ENCODE measurements at places on chromosomes 12 and 14.

GRCh38 chr14:94049625-94050023 is 23.5 kb downstream of the OTUB2 start:
- no peak for DNase-seq

DNA sequence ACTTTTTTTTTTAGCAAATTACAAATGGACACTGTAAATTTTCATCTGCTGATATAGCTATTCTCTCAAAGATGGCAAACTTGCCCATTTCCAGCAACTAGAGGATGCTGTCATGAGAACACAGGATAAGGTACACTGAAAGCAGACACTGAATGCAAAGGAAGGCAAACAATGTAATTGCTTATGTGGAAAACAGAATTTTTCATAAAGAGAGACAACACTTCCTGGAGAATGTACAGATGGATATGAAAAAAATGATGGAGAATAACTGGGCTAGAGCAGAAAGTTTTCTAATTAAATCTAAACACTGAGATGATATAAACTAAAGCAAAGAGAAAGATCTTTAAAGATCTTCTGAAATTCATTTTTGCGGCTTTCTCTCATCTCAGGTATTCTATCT is 581 bp downstream of the CD69 start:
- no peak for DNase-seq

- DNase-seq, result no peak
Observed at GRCh38 chr12:24902511-24903328, 46.2 kb downstream of the BCAT1 start.

- DNase-seq, result no peak
Observed at GRCh38 chr14:62896932-62897456, 148.3 kb downstream of the KCNH5 start.

- DNase-seq, result no peak
Observed at GRCh38 chr12:24979329-24979728, 30.4 kb upstream of the BCAT1 start.

DNA sequence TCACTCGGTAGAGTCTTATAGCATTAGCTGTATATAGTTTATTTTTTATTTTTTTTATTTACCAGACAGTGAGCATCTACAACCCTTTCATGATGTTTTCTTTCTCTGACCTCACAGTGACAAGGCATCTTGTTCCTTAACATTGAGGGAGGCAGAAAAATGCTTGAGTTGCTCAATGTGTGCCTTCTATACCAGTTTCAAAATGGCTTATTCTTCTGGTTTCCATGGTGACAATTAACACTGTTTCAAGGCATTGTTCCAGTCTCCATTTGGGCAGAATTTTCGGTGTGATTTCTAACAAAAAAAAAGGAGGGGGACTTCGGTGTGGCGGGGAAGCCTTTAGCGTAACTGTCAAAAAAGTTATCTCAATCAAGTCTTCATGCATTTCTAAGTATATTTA is 209.7 kb upstream of the NPAS3 start:
- DNase-seq, result no peak

DNA sequence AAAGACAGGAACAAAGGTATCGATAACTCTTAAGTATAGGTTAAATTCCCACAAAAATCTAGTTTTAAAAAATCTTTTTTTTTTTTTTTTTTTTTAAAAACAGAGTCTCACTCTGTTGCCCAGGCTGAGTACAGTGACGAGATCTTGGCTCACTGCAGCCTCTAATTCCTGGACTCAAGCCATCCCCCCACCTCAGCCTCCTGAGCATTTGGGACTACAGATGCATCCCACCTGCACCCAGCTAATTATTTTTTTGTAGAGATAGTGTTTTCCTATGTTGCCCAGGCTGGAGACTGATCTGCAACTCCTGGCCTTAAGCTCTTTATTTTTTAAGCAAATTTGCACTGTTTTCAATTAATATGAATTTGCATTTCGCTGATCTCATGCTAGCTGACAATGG is 9.8 kb downstream of the PSEN1 start:
- DNase-seq, result no peak

Data from stimulated activated CD8-positive, alpha-beta memory T cell treated with anti-CD3 and anti-CD28 coated beads, Interleukin-4, amount 100 ng/mL, for 1 hour (primary cell).